ENCODE measurements at places on chromosomes 2 and 18.

GRCh38 chr2:165697748-165698443 lies 96.2 kb downstream of the GALNT3 start:
- DNase-seq: no peak

- no peak for DNase-seq
These were observed 42.7 kb upstream of the ODC1 start for GRCh38 chr2:10490806-10491291.

DNA sequence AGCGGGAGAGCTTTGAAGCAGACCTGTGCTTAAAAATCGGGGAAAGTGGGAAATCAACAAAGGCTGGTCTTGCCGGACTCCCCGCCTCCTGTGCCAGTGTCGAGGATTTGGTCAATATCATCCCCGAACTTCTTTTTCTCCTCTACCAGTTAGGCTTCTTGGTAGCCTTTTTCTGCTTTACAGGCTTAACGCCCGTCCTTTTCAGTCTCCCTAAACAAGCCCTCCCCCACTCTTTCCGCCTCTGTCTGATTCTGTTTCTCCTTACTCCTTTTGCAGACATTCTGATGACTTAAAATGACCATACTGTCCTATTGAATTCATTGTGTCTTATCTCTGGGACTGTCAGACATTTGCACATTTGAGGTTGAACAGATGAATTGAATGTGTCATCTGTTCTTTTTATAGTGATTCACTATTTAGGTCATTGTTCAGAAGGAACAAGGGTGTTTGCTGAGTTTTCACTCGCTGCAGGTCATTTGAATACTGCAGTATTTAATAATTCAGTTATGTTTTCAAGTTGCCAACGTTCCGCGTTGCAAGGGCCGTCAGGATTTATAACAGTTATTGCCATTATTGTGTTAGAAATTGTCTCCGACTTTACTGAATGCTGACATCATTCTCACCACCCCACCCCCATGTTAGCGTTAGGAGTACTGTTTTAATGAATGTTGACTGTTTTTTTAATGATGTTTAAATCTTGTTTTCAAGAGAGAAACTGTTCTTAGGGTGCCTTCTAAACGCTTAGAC lies 1.1 kb downstream of the ITGAV start:
- peak; percentile 67 for DNase-seq

- DNase-seq: no peak
These were observed 31.1 kb downstream of the SIGLEC15 start for GRCh38 chr18:45856531-45856930.

- no peak for DNase-seq
These were observed 27.5 kb downstream of the BUB1 start for GRCh38 chr2:110650346-110650745.

DNA sequence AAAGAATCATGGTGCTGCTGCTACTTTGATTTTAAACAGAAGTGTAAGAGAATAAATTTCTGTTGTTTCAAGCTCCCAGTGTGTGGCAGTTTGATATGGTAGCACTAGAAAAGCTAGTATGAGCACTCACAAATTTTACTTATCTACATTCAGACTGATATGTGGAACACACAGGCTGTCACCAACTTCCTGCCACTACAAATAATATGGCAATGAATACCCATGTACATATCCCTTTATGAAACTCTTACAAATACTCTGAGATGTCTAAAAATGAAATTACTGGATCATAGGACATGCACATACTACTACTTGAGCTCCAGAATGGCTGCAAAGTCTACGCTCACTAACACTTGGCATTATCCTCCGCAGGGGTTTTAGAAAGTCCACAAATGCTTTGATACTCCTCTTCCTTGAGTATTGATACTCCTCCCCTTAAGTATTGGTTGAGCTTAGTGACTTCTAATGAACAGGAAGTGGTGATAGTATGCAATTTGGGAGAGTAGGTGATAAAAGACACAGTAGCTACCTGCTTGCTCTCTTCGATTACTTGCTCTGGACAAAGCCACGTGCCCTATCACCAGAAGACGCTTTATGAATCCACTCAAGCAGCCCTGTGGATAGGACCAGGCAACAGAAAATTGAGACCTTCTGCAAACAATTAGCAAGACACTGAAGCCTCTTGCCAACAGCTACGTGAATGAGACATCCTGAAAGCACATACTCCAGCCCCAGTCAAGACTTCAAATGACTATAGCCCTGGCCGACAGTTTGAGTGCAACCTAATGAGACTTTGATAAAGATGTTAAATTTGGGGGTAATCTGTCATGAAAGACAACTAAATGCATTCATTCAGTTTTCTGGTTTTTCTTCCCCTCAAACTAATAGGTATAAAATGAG lies 35.4 kb downstream of the FBXO11 start:
- no peak for DNase-seq

- DNase-seq: no peak
These were observed 160.9 kb upstream of the MEIS1 start for GRCh38 chr2:66273933-66274490.

DNA sequence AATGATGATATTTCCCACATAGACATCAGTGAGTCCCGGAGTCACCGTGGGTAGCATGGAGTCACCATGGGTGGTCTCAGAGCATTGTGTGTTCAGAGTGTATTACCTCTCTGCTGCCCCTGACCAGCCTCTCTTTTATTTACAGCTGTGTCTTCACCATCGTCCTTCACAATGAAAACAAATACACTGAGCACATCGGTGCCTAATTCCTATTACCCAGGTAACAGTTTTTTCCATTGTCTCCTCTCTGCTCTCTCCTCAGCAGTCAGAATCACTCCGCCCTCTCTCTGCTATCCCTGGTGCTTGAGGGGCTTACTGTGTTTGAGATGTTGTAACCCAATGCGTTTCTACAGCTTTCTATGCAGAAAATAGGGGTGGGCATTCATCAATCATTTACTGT lies 361.5 kb upstream of the RAB12 start:
- no peak for DNase-seq

DNA sequence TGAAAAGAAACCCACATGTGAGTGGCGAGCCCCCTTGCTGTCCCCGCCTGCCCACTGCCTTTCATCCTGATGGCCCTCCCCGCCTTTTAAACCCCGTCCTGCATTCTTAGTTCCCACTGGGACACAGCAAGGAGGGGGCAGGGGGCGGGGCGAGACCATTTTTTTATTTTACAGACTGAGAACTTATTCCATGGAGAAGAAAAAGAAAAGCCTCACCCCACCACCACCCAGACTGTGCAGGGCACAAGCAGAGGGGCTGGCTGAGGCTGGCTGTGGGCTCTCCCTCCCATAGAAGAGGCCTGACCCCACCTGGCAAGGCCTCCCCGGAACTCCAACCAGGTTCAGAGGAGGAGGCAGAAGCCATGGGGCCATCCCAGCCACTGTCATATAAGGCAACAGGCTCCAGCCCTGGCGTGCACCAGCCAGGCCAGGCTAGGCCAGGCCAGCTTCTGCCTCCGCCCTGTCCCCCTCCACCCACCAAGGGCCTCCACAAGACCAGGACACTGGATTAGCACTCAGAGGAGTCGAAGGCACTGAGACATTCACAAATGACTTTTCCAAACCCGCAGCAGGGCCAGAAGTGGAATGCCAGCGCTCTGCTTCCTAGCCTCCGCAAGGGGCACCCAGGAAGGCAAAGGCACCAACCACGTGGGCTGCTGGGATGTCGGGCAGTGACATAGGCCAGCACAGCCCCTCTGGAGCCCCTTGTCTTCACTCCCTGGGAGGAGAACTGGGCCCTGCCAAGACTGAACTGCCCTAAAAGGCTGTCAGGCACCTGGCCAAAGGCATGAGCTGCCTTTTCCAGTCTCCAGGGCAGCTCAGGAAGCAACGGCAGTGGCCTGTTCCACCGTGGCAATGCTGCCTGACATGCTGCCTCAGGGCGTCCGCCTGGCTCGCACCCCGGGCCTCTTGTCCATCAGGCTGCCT lies 37.5 kb upstream of the SEMA4C start:
- peak; percentile 31 for DNase-seq

DNA sequence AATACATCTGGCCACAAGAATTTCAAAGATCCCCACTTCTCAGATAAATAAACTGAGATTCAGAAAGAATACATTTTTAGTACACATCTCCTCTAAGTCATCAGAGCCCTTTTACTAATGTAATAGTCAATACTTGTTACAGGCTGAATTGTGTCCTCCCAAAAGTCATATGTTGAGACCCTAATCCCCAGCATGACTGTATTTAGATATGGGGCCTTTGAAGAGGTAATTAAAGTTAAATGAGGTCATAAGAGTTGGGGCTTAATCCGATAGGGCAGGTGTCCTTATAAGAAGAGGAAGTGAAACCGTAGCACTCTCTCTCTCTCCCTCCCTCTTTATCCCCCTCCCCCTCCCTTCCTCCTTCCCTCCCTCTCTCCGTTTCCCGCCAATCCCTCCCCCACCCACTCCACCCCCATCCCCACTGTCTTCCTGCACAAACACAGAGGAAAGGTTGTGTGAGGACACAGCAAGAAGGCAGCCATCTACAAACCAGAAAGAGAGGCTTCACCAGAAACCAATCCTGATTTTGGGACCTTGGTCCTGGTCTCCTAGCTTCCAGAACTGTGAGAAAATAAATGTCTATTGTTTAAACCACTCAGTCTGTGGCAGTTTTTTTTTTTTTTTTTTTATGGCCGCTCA lies 66.6 kb upstream of the ZNF397 start:
- no peak for DNase-seq

DNA sequence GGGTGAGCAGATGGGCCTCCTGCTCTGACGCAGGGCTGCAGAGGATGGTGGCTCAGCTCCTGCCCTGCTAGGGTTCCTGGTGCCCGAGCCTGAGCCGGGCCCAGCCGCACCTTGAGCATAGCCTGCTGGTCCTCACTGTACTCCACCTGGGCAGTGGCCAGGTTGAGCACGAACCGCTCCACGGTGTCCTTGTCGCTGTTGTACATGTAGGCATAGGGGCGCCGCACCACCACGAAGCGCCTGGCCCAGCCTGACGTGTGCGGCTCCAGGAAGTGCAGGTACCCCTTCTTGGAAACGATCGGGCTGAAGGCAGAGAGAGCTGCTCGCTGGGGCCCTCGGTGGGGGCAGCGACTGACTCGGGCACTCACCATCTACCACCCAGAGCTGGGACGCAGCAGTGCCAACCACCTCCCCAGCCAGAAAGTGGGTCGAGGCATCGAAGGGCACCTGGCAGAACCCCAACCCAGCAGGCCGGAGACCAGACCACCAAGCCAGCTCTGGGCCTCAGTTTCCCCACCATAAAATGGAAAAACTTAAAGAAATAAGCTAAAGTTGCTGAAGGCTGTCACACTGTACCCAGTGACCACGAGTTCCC lies 27.3 kb downstream of the AQP12A start:
- DNase-seq: no peak

GRCh38 chr2:171344182-171344581 lies 89.6 kb downstream of the METTL8 start:
- DNase-seq: no peak

DNA sequence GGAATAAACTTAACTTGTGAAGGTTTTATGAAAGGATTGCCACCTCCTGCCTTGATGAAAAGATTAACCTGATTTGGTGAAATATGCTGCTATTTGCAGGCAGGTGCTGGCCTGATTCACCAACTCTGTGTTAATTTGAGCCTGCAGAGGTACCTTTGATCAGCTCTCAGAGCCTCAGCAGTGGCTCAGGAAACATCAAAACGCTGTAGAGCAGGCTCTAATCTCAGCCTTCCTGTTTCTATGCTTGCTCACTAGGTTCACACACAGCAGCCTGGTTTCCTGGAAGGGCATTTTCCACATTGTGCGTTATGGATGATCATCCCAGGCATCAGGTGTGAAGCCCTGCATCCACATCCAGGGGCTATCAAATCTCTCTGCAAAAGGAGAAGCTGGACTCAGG lies 16.9 kb downstream of the TGIF1 start:
- no peak for DNase-seq
